ENCODE measurements at places on chromosomes 1 and 21.

DNA sequence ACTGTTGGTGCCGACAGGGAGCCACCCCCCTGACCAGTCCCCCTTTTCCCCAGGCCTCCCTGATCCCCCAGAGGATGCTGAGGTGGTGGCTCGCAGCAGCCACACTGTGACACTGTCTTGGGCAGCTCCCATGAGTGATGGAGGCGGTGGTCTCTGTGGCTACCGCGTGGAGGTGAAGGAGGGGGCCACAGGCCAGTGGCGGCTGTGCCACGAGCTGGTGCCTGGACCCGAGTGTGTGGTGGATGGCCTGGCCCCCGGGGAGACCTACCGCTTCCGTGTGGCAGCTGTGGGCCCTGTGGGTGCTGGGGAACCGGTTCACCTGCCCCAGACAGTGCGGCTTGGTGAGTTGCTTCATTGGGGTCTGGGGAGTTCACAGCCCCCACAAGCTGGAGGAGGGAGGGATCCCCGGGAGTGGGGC is 89.2 kb downstream of the TRIM11 start:
- DNase-seq = no peak

- no peak for DNase-seq
Measured at GRCh38 chr1:53585129-53585528, 125.9 kb downstream of the DMRTB1 start.

- DNase-seq = no peak
Measured at GRCh38 chr1:40825435-40825788, 36.8 kb downstream of the CITED4 start.

- DNase-seq = no peak
Measured at GRCh38 chr1:57984277-57984676, 560.4 kb upstream of the DAB1 start.

- DNase-seq = no peak
Measured at GRCh38 chr1:83516369-83516768, 482.6 kb downstream of the TTLL7 start.

GRCh38 chr1:58000821-58001220 is 545.7 kb downstream of the OMA1 start:
- no peak for DNase-seq

DNA sequence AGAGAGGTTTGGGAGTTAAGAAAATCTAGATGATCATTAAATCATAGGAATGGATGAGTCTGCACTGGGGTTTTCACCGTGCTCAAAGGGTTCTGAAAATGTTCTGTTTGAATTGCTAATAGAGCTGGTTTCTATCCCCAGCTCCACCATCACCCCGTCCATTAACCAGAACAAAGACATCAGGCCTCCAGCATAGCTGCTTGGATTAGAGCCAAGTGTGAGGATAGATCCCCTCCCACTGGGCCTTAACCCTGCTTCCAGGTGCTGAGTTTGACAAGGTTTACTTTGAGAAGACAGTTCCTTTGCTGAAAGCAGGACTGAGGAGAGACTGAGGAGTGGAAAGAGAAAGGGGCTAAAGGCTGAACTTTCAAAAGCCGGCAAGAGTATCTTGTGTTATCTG is 48.3 kb downstream of the MPZL1 start:
- DNase-seq = no peak

DNA sequence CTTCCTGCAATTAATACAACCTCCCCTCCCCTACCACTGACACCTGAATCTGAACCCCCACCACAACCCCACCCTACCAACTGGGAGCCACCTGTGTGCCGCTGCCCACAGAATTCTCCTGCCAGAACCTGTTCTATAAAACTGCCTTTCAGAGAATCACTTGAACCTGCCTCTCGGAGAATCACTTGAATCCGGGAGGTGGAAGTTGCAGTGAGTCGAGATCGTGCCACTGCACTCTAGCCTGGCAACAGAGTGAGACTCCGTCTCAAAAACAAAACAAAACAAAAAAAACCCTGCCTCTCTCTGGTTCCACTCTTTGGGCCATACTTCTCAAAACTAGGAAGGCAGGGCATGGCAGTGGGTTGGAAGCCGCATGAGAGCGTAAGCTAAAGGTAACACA is 5.7 kb downstream of the URB1 start:
- DNase-seq = no peak

- no peak for DNase-seq
Measured at GRCh38 chr1:186059311-186059710, 315.7 kb downstream of the TPR start.

DNA sequence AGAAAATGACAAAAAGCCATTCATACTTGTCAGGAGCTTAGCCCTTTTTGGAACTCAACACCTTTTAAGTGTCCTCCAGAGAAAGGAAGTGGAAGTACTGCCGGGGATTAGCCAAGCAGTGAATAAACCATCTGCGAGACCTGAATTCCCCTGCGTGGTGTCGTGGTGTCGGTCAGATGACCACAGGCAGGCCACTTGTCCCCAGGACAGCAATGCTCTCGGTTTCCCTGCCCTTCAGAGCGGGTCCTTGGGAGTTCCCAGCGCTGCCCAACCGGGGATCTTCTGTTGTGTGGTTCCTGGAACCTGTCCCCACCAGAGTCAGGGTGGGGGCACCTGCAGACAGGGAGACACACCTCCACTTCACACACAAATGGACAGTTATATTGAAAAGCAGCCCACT is 9.2 kb downstream of the GPR157 start:
- DNase-seq = no peak

- DNase-seq = no peak
Measured at GRCh38 chr1:108925920-108926319, 37.4 kb downstream of the CLCC1 start.

GRCh38 chr1:16138772-16139221 is 17.1 kb downstream of the EPHA2 start:
- DNase-seq = no peak

DNA sequence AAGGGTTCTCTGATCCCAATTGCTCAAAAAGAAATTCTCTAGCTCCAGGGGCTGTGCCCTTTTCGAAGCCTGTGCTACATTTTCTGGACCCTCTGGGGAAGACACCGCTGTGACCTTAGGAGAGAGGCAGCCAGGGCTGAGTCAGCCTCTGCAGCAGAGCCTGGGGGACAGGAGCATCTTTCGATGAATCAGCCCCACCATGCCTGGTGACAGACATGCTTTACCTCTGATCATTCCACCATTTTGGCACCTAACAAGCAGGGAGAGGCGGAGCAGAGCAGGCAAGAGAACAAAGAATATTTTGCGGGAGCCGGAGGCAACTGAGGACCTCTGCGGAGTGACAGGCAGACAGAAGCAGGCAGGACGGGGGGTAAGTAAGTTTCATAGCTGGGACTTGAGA is 84.9 kb downstream of the VWA5B1 start:
- DNase-seq = no peak

DNA sequence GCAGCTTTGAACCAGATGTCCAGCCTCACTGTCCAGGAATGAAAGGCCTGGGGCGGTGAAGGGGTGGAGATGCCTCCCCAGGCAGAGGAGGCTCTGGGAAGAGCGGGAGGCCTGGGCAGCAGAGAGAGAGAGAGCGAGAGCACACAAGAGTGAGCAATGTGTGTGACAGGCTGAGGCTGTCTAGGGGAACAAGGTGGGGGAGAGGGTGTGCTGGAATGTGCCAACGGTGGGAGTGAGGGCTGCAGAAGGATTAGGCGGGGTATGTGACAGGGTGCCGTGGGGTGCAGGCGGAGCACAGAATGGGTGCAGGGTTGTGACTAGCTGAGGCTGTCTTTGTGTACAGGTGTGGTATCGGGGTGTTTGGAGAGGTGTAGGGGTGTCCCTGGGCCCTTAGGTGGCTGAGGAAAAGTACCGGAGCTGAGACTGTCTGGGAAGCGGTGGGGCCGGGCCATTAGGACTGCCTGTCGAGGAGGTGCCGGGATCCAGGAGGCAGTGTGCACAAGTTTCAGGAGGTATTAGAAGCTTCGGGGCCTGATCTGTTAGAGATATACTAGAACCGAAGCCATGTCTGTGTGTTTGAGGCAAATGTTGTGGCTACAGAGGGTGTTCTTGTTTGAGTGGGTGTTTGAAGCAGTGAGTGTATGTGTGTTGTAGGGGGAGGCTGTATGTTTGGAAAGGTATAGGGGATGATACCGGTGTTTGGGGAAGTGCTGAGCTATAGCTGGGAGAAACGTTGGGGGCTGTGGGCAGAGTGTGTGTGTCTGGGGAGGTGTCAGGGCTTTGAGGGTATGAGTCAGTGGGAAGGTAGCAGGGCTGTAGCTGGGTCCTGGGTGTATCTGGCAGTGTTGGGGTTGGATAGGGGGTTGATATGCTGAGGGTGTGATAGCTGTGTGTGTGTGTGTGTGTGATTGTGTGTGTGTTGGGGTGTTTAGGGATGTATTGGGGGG is 9.1 kb downstream of the AHDC1 start:
- DNase-seq = no peak

DNA sequence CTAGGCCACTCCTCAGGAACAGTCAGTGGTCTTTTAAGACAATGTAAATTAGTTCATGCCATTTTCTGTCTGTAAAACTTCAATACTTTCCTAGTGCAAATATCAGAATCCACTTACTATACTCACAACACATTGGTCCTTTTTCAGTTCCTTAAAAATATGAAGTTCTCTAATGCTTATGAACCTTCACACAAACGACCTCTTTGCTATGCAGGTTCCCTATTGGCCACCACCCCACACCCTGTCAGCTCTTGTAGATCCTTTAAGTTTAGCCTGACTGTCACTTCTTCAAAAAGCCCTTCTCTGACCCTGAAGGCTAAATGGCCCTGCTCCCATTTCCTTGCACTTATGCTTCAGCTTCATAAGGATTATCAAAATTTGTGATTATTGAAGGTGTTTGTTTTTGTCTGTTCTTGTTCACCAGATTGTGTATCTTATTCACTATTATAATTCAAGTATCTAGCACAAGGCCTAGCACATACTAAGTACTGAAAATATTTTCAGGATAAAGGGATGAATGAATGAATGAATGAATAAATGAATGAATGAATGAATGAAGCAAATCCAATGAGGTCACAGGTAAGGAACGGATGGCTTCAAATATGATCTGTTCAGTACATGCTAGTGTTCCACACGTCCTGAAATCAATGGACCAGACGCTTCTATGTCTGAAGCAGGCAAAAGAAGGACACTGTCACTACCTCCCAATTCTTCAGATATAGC is 373.9 kb downstream of the VAV3 start:
- no peak for DNase-seq

DNA sequence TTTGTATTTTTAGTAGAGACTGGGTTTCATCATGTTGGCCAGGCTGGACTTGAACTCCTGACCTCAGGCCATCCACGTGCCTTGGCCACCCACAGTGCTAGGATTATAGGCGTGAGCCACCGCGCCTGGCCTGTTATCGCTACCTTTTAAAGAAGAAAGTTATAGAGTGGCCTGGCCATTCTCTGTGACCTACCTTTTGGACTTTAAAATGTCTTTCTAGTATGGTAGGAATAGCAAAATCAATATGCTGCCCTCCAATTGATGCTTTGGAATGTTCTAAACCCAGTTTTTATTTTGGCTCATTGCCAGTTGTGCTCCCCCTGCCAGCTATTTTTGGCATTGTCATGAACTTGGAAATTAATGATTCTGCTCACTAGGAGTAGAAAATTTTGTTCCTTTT is 19.9 kb downstream of the HIPK1 start:
- no peak for DNase-seq

- no peak for DNase-seq
Measured at GRCh38 chr1:185699874-185700273, 34.3 kb upstream of the HMCN1 start.

DNA sequence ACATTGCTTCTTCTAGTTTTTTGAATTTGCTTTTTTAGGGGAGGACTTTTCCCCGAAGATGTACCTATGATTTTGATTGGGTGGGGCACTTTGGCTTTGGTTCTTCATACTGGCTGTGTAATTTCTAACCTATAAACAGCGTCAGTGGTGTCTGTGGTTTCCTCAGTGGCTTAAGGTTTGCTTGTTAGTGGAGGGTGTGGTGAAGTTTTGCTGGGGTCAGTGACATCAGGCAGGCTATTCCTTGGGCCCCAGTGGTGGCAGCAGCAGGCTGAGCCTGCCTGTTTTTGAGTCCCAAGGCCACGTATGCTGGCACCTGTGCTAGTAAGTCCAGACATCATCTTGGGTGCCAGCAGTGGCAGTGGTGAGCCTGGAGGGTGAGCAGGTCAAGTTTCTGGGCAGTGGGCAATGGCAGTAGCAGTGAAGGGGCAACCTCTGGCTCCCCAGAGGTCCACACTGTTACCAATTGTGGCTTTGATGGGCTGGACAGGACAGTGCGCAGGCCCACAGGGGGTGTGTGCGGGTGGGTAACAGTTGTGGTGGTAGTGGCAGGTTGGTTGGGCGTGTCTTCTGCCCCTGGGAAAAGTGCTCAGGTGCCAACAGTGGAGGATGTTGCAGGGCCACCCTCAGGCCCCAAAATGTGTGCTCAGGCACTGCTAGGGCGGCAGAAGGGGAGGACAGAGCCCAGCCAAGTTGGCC is 54.9 kb upstream of the B3GALT2 start:
- DNase-seq = no peak

- no peak for DNase-seq
Measured at GRCh38 chr1:56901716-56902115, 47.1 kb downstream of the C8A start.

- DNase-seq = no peak
Measured at GRCh38 chr1:235421751-235422150, 54.5 kb downstream of the TBCE start.

- no peak for DNase-seq
Measured at GRCh38 chr1:17877896-17878295, 122.8 kb downstream of the ACTL8 start.

DNA sequence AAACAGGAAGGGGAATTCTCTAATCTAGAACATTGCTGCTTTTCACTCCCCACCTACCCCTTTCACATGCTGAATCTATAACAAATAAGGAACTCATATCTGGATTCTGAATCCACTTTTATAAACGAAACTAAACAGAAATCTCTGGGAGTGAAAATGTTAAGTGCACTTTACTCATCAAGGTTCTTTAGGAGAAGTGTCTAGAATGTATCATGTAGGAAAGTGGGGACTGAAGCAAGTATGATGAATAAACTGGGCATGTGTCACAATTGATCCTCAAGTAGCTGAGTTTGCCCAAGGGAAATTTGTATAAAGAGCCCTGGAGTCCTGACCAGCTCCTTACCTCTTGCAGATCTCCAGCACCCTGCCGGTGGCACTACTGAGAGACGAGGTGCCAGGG is 19.8 kb downstream of the AVPR1B start:
- DNase-seq = no peak

- DNase-seq = no peak
Measured at GRCh38 chr21:41783476-41784180, 16.8 kb upstream of the RIPK4 start.

DNA sequence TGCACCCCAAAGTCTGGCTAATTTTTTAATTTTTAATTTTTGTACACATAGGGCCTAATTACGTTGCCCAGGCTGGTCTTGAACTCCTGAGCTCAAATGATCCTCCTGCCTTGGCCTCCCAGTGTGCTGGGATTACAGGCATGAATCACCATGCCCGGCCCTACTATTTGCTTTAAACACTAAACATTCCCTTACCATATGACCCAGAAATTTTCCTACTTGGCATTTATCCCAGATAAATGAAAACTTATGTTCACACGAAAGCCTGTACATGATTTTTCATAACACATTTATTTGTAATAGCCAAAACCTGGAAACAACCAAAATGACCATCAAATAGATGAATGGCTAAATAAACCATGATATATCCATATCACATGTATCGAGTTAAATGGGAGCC is 35.8 kb downstream of the NDUFS5 start:
- no peak for DNase-seq
